Hematopoietic multipotent progenitor cell treated with erythropoietin and hydrocortisone succinate and interleukin-3 and kit ligand, for 8 days (in vitro differentiated cells): ENCODE measurements at places on chromosomes 12 and 14.

DNA sequence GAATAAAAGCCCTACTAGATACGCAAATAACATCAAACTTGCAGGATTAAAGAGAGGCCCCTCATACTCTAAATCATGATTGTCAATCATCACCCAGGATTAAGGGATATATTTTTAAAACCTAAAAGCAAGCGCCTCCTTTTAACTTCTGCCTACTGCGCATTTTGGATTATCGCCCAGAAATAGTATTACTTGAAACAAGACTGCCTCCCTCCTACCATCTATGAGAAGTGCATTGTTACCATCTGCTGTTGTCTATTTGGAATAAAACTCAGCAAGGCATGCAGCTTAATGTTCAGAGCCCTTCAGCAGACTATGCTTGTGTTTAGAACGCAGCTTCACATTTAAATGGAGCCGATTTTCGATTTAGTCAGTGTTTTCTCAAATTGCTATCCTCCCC, 79.6 kb downstream of the EXOC5 start:
- DNase-seq = peak; percentile 7

DNA sequence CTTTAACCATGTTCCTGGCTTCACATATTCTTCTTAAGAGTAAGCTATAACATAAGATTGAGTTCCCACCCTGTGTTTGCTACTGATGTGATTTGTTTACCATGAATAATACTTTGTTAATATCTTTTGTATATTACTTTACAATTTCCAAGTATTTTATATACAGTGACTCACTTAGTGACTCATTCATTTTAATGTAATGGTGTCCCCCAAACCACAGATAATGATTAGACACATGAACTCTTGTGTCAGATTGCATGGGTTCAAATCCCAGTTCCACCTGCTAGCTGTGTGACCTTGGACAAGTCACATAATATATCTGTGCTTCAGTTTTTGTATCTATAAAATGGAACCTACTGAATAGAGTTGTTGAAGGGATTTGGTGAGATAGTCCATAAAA, 76.1 kb downstream of the MYF5 start:
- DNase-seq = no peak

GRCh38 chr12:51406290-51406689, 15.1 kb upstream of the GALNT6 start:
- peak; percentile 37 for DNase-seq

DNA sequence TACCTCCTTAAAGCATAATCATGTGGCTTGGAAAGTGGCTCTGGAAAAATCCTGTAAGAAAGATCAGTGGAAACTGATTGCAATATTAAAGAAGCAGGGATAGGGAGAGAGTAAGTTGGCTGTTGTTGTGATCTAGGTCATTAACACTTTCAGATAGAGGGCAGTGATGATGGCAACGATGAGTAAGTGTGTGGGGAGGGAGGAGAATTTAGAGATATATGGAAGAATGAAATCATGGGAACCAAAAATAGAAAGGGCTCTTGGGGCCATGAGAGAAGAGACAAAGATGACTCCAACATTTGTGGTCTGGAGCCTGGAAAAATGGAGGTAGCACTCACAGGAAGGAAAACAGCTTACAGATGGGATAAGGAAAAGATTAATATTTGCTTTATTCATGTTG, 23.3 kb downstream of the SNRPF start:
- no peak for DNase-seq

DNA sequence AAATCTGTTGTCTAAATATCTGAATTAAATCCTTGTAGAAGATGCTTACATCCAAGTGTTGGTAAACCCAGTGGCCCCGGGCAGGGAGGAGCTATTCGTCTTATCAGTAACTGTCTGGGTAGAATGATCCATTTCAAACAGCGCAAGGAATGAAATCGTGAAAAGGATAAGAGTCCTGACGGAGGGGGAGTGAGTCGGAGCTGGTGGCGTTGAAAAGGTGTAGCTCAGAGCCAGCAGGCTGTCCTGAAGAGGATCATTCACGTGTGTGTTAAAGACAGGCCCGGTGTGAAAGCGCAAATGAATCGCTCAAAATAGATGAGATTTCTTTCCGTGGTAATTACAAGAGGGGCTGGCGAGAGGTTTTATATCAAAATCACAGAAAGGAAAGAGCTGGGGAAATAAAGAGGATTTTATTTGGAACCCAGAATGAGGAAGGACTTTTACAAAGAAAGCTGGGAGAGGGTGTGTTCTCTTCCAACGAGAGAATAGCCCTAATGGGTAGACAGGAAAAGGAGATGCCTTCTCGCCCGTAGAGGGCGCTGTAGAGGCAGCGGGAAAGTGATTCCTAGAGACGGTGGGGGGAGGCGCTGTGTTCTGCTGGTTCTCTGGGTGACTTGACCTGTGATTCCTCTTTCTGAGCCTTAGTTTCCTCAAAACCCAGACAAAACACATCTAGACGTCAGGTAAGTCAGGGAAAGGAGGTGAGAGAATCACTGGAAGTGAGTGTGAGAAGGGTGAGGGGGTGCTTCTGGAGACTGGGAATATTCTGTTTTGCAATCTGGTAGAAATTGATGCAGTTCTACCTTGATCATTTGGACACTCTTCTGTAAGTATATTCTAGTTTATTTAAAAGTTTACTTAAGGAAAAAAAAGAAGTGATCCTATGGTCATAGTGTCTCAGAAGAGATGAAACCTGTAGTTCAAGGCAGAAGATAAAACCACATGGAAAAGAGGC, 39.3 kb downstream of the SRRM4 start:
- DNase-seq = peak; percentile 50

- no peak for DNase-seq
These were observed 32.6 kb downstream of the RESF1 start for GRCh38 chr12:31991815-31992214.

GRCh38 chr14:100673085-100673806, 53.4 kb upstream of the DLK1 start:
- peak; percentile 57 for DNase-seq

DNA sequence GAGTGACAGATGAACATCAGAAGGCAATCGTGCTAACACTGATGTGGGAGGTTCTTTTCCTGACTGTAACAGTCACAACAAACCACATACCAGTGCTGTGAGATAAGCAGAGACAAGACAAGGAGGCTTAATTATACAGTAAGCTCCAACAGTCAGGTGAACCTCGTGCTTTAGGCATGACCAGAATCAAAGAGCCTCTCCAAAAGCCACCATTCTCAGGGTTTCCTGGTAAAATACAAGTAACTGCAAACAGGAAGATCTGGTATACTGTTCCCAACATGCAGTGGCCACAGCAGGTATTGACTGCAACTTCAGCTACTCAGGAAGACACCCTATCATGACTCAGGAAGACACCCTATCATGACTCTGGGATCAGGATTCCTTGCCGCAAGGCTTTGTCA, 47.3 kb upstream of the GTF2A1 start:
- peak; percentile 92 for DNase-seq

DNA sequence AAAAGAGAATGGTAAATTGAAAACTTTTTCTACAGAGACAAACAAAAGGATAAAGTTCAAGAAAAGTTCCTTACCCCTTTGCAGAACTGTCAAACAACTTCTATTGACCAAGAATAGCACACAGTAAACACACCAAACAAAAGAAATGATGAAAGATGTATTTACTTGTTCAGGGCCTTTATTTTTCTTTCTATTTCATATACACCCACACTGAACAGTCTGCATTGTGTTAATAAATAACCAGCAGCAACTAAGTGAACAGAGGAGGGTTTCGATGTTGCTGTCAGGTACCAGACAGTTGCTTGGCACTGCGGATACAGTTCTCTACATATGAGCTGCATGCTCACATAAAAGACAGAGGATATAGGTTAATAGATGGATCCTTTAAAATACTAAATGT, 122.1 kb downstream of the SOX5 start:
- DNase-seq = no peak

DNA sequence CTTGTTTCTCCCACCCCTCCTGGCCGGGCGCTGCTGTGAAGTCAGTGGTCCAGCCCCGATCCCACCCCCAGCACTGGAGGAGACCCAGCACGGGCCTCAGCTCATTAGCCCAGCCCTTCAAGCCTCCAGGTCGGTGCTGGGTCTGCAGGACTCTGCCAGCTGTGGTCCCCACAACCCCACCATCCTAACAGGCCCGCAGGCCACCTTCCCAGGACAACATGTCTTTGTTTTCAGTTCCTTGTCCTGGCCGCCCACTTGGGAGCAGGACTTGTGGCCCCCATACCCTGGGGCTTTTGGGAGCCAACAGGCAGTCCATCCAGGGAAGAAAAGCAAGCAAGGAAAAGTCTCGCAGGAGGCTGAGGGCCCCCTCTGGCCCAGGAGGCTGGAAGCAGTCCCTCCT, 60.0 kb downstream of the HRK start:
- DNase-seq = no peak

DNA sequence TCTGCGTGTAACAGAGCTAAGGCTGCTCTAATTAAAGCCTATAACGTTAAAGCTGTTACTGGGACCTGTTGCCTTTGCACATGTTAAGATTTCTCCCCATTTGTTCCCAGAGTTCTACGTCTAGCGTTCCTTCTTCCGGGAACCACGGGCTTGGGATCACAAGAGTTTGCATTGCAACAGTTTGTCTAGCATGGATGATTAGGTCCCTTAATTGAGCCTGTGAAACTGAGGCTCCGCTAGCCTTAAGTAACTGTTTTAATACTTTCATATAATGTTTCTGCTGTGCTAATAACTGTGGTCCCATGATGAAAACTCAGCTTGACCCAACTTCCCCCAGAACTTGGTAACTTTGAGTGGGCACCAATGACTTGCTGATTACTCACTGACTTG, 16.7 kb upstream of the LYZ start:
- no peak for DNase-seq

DNA sequence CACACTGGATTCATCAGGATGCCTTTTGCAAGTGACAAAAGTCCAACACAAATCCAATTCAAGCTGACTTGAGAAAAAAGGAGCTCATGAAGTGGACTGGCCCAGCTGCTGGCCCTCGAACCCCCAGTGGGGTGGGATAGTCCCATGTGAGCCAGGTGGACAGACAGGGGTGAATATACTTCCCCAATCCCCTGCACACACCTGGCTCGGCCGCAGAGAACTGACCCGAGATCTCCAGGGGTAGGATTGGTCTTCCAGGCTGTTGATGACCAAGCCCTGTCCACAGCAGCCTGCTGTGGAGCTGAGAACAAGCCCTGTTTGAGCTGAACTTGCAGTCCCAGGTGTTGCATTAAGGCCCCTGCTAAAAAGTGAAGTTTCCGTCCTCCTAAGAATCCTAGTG, 56.2 kb downstream of the TPCN1 start:
- DNase-seq = no peak

GRCh38 chr12:19239616-19240234, 110.2 kb downstream of the PLEKHA5 start:
- no peak for DNase-seq

DNA sequence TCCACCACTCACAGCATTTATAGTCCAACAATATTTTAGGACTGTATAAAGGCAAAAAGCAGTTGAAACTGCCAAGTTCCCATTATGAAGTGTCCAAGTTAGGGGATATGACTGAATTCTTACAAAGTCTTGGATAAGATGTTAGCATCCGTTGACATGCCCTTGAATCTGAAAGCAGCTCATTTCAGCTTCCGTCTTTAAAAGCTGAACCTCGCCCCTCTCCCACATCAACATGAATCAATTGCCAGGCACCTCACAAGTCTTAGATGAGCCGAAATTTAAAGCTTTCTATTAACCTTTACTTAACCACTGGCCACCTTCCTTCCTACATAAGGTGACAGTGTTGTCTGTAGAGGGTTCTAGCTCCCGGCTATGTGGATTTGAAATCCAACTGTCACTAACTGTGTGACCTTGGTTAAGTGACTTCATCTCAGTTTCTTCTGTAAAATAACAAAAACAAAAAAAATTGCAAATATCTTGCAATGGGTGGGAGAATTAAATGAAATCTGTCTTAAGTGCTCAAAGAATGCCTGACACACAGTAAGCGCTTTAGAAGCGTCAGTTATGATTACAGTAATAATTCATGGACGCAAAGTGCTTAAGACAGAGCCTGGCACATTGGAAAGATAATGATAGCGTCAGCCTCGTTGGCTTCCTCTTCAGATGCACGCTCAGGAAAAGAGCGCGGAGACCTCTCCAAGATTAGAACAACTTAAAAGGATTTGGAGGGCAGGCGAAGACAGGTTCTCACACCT, 1.2 kb downstream of the PPP1CC start:
- peak; percentile 65 for DNase-seq

DNA sequence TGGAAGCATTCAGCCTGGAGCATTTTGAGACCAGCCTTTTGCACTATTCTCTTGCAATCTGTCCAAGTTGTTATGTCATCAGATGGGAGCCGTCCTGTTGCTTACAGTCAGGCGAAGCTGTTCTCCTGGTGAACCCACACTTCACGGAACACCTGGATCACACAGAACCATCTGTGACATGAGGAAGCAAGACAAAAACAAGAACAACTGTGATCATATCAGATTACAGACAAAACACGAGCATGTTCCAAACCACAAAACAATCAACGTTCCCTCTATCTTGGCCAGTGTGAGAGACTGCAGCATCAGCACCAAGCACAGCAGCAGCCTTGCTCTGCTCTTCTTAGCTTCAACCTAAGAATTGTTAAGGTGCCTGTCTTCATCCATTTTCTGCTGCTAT, 180.5 kb upstream of the SFSWAP start:
- DNase-seq = no peak

DNA sequence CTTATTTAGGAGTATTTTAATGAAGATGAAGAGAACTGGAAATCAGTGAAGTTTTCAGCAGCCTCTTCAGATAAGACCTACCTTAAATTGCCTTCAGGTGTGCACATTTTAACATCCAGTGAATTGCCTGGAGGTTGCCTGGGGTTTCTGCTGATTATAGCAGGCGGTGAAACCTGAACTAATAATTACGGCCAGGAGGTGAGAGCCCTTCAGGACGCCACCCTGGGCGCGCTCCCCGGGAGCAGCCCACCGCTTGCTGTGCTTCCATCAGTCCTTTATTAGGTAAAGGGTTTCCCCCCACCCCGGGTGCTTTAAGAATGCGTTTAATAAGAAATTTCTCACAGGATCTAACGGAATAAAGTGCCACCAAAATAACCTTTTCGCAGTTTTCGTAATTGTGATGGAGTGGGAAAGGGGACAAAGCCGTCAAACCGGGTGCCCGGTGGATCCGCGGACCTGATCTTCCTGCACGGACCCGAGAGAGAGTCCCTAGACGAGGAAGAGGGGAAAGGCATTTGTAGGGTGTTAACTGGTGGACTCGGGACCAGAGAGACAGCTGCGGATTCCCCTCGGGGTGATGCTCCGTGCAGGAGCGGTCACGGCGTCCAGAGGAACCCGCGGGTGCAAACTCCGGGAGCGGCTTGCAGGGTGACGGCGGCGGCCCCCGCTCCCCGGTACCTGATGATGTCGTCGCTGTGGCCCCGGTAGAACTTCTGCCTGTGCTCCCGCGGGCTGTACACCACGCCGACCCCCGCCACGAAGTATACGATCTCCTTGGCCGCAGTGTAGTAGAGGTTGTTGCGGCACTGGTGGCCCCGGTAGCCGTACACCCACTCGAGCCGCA, 902 bp downstream of the EML5 start:
- peak; percentile 7 for DNase-seq

DNA sequence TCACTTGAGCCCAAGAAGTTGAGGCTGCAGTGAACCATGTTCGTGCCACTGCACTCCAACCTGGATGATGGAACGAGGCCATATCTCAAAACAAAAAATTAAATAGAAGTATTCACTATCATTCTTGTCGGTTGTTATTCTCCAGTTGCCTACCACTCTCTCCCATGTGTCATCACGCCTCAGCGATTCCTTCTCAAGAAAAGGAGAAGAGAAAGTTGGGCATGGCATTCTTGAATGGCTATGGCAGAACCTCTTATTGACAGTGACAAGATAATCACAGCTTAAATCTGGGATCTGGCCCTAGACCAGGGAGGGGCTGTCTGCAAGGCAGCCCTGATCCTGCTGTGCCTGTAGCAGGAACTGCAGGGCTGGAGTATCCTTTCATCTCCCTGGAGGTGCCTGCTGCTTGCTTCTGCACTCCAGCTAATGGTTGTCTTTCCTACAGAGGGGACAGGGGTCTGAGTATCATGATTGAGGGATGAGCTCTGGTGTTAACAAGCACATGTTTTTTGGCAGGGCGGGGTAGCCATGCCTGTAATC, 12.8 kb upstream of the MLEC start:
- DNase-seq = no peak
